ENCODE measurements at places on chromosomes 6 and 20.

GRCh38 chr20:56420028-56420427 lies 8.0 kb downstream of the CASS4 start:
- DNase-seq = no peak

DNA sequence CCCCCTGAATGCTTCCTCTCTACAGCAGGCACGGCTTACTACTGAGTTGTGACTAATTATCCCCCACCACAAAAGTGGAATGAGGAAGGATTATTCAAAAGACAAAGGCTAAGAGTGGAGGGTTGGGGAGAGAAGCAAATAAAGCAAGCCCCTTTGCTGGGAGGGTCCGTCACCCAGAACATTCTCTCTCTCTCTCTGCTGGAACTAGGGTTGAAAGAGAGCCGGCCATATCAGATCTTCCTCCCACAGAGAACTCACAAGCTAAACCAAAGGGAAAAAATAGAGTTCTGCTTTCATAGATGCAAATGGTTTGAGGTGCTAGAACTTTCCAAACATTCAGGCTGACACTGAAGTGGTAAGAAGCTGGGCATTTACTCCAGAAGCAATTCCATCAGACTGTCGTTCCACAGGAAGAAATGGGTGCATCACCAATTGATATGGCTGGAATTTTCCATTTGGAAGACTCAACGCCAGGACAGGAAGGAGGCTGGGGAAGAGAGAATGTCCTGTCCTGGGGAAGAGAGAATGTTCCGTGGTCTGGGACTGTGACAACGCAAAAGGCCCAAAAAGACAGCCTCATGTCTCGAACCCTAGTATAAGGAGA lies 7.9 kb downstream of the ZMYND8 start:
- no peak for DNase-seq

- no peak for DNase-seq
These were observed 24.5 kb downstream of the TSHZ2 start for GRCh38 chr20:52996658-52997057.

- no peak for DNase-seq
These were observed 57.7 kb downstream of the OGFRL1 start for GRCh38 chr6:71346334-71346694.

GRCh38 chr6:106800379-106800778 lies 171.0 kb downstream of the QRSL1 start:
- DNase-seq = no peak

GRCh38 chr6:11824986-11825385 lies 46.4 kb upstream of the ADTRP start:
- DNase-seq = no peak

DNA sequence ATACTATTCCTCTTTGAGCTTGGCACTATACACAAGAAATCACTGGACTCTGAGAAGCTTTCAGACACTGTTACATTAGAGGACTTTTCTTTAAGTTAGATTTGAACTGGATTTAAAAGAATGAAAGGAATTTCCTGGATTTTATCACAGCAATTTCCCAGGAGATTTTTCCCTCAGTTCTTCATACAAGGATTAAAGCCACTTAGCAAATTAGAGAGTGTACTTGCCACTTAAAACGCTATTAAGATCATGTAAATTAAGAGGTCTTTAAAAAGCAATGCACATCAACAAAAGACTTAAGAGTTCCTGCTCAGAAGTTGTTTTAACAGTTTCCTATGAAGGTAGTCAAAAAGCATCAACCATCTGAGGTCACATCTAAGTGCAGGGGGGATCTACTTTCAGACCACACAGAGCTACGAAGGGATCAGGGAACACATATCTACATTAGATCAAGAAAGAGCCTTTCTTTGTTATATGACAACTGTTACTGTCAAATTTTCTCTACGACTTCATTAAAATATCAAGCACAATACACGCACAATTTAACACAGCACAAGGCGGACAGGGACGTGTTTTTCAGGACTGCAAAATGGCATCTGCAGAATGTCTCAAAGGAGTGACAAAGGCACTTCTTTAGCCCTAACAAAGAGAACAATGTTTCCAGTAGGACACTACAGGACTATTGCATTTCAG lies 65.8 kb downstream of the EPB41L2 start:
- no peak for DNase-seq

DNA sequence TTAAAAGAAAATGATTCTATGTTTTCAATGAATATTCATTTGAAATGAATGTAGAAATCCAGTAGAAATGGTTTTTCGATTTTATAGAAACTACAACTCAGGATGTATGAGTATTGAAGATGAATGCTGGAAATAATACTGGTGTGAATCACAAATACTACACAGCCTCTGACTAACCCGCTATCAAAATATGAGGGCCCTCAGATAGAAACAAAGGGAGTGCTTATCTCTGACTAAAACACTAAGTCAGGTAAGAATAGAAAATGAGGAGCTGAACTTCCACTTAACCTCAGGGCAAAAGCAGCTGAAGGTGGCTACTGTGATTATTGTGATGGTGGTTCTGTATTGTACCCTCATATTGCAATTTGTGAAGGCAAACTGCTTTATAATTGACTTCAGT lies 220.9 kb upstream of the RNF217 start:
- DNase-seq = no peak

DNA sequence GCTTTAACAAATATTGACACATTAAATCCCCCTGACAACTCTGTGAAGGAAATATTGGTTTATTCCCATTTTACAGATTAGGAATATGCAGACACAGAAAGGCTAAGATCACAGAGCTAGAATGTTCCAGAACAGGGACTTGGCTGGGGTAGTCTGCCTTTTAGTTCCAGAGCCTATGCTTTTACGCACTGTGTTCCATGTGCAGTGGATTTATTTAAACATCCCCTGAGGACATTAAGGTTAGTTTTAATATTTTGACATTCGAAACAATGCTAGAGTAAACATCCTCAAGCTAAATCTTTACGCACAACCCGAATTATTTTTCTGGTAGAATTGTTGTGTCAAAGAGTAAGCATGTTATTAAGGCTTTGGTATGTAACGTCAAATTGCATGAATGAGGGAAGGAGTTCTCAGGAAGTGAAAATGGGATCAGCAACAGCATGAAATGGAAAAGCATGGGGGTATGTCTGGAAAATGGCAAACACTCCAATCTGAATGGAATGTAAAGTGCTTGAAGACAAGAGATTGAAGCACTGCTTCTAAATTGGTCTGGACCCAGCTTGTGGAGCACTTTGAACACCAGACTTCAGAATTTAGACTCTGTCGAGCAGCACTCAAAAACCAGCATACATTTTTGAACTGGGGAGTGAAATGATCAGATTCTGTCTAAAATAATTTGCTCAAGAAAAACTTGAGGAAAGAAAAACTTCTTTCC lies 429.9 kb downstream of the CD83 start:
- DNase-seq = no peak

DNA sequence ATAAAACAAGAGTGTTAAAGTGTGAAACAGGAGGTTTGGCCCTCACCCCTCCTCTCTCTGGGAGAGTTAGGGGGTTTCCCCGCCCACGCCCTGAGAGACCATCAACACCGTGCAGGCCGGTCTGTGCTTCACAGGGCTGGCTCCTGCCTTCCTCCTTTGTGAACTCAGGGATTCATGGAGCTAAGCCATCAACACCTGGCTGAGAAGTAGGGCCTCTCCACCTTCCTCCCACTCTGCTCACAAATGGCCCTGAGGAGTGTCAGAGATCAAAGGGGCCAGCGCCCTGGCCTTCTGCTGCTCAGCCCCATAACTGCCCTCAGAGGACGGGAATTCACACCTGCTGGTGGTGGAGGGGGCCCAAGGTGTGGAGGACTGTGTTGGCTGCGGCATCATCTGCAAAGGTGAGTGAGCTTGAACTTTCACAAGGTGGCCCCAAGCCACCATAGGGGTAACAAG lies 88.6 kb downstream of the PSMB1 start:
- no peak for DNase-seq
